ENCODE measurements at places on chromosomes 2 and 18.

- no peak for DNase-seq
Observed at GRCh38 chr18:34501553-34501952, 208.5 kb upstream of the DTNA start.

DNA sequence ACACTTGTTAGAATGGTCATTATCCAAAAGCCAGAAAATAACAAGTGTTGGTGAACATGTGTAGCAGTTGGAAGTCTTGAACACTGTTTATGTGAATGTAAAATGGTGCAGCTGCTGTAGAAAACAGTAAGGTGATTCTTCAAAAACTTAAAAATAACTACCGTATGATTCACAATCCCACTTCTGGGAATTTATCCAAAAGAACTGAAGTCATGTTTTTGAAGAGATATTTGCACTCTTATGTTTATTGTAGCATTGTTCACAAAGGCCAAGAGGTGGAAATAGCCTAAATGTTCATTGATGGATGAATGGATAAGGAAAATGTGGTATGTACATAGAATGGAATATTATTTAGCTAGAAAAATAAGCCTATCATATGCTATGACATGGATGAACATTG lies 6.3 kb upstream of the SPP2 start:
- no peak for DNase-seq

DNA sequence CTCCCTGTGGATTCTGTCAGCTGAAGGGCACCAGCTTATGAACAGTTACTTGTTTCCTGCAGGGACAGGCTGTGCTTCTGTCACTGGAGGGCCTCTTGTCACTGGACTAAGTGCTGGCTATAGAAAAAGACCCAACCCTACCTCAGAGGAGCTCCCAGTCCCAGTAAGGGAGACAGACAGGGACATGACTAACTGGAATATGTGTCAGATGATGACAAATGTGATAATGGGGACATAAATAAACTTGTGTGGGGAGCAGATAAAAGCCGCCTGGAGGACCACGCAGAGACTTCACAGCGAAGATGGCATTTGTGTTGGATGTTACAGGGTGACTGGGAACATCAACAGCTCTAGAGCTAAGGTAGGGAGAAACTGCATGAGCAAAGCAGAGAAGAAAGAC lies 95.0 kb downstream of the MAPRE2 start:
- no peak for DNase-seq

- peak; percentile 86 for DNase-seq
Observed at GRCh38 chr2:176128982-176129796, at the start of gene HOXD8. HOXD8 (plus strand) TSS chr2:176129705; CDS start chr2:176130367, 662 bp downstream.

- DNase-seq: no peak
Observed at GRCh38 chr2:28895189-28895893, 874 bp downstream of the WDR43 start.

DNA sequence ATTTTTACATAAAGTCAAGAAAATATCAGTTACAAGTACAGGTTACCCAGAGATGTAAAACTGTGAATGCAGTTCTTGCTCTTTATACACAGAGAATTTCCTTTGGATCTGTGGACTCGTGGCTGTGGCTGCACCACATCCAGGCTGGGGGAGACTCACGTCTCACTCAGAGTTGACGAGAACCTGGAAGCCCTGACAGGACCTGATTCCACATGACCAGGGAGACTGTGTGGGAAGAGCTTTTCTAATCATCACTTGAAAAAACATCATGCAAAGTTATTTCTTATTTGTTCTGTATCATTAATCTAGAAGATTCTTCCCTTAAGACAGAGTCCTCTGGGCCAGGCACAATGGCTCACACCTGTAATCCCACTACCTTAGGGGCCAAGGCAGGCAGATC lies 1159.0 kb downstream of the RPIA start:
- DNase-seq: no peak

- no peak for DNase-seq
Observed at GRCh38 chr2:170084820-170085491, 93.0 kb upstream of the MYO3B start.

- no peak for DNase-seq
Observed at GRCh38 chr18:31134988-31135529, 27.6 kb downstream of the DSC1 start.

GRCh38 chr2:182186132-182186735 lies 200.6 kb downstream of the PPP1R1C start:
- peak; percentile 16 for DNase-seq

- no peak for DNase-seq
Observed at GRCh38 chr18:6370886-6371635, 43.6 kb downstream of the L3MBTL4 start.

DNA sequence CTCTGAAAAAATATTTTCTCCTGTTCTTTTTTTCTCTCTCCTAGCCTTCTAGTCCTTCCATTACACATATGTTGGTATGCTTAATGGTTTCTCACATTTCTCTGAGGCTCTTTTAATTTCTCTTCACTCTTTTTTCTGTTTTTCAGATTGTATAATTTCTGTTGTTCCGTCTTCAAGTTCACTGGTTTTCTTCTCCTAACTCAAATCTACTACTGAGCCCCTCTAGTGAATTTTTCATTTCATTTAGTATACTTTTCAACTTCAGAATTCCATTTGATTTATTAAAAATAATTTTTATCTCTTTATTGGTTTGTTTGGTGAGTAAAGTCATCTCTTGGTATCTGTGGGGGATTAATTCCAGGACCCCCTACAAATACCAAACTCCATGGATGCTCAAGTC lies 19.8 kb downstream of the C2orf49 start:
- DNase-seq: no peak

- no peak for DNase-seq
Observed at GRCh38 chr2:41378420-41378819, 669.4 kb upstream of the PKDCC start.

- no peak for DNase-seq
Observed at GRCh38 chr18:2978661-2979106, 34.3 kb downstream of the LPIN2 start.

GRCh38 chr18:63879709-63880108 lies 7.8 kb upstream of the SERPINB2 start:
- no peak for DNase-seq

DNA sequence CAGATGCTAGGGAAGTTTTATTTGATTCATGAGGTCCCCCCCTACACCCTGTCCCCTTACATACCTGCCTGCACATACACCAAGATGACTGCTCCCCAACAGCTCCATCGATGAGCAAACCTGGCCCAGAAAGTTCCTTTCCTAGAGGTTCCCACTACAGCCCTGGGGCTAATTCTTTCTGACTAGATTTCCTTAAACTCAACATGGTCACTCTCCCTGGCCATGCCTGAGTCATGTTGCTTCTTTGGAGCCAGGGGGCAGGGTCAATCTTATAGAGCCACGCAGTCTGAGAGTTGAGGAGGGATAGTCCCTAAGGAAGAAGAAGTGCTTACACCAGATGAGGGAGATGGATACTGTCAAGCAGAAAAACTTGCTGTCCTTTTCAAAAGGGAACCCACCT lies 67.7 kb upstream of the GLI2 start:
- no peak for DNase-seq

DNA sequence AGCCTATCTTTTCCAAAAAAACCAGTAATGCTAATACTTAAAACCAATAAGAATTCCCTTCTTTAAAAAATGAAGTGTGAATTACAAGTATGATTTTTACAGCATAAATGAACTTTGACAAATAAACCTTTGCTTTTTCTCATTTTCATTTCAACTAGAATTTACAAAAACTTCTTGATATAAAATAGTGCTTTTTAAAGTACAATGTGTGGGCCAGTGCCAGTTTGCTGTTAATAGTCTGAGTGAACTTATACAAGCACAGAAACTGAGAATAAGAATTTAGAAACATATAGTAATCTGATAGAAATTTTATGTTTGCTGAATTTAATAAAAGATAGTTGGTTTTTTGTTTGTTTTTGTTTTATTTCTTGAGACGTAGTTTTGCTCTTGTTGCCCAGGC lies 43.7 kb upstream of the CHRNA1 start:
- DNase-seq: no peak

- DNase-seq: no peak
Observed at GRCh38 chr2:46051085-46051484, 246.1 kb upstream of the EPAS1 start.

- DNase-seq: no peak
Observed at GRCh38 chr18:46877329-46877987, 39.8 kb downstream of the PIAS2 start.

GRCh38 chr18:56851774-56852173 lies 200.6 kb downstream of the WDR7 start:
- no peak for DNase-seq

- no peak for DNase-seq
Observed at GRCh38 chr2:149023091-149023490, 15.4 kb upstream of the LYPD6B start.

GRCh38 chr2:172639823-172640222 lies 83.9 kb downstream of the PDK1 start:
- no peak for DNase-seq

GRCh38 chr18:21593540-21594257 lies 6.8 kb downstream of the ESCO1 start:
- DNase-seq: no peak

DNA sequence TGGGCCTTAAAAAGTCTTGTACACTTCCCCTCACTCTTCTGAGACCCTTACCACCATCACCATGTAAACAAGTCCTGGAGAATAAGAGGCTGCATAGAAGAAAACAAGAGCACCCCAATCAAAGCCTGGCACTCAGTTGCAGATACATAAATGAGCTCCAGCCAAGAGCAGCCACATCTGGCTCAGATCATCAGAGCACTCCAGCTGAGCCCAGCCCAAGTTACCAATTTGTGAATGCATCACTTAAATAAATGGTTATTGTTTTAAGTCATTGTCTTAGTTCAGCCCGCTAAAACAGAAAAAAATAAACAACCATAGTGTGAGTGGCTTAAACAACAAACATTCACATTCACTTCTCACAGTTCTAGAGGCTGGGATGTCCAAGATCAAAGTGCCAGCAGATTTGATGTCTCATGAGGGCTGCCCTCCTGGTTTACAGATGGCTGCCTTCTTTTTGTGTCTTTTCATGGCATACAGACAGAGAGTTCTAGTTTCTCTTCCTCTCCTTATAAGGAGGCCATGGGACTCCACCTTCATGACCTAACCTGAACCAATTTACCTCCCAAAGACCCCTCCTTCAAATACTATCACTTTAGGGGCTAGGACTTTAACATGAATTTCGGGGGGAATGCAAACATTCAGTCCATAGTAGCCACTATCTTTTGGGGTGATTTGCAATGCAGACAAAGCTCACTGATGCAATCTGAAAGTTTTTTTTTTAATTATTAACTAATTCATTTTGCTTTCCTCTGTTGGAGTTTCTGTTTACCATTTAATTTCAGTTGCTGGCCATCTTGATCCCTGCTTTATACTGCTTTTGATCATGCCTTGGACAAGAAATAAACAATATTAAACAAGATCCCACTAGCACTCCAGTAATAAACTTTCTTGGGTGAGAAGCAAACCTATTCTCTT lies 187.5 kb upstream of the ACVR2A start:
- no peak for DNase-seq

DNA sequence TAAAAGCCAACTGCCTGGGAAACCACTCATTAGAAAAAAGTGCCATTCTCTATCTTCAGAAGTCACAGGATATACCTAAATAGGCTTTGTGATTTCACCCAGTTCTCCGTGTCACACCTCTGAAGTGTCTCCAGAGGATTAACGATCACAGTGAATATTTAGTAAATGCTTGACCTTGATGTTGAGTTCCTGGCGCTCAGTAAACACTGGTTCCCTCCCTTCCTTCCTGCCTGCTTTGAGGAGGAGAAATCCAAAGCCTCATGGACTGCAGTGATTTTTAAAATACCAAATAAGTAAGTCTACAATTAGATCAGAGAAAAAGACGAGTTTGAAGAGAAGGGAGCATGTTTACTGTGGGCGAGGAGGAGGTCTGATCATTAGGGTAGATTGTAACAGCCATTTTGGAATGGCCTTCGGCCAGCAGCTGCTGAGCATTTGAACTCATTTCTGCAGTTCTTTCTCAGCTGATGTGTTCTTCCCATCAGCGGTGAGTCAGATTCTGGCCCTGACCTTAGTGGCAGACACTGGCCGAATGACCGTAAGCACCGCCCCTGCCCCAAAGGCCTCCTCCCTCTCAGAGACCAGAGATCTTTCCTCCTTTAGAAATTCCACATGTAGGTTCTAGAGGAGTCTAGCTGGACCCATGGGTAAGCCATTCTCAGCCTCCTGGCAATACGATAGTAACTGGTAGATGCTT lies 62.1 kb upstream of the SLC16A14 start:
- no peak for DNase-seq

GRCh38 chr2:78928502-78928901 lies 97.0 kb upstream of the REG3G start:
- DNase-seq: no peak

GRCh38 chr2:56170504-56170903 lies 13.3 kb upstream of the CCDC85A start:
- DNase-seq: no peak

DNA sequence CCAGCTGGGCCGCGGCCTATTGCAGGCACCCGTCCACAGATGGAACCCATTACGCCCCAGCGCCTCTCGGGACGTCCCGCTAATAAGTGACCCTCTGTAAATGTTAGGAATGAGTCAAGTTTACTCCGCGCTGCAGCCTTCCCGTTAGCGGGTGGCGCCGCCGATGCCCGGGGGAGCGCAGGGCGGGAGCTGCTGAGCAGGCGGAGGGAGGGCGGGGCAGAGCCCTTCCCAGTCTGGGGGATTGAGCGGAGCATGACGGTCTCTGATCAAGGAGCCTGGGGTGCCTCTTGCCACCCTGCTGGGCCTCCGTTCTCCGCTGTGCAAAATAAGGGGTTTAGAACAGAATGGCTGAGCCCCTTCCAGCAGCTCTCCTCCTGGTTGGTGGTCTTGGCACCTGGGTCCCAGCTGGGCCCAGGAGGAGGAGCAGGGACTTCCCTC lies 10.5 kb downstream of the CROCC2 start:
- peak; percentile 7 for DNase-seq

- DNase-seq: no peak
Observed at GRCh38 chr2:217875138-217875537, 127.7 kb downstream of the TNS1 start.

DNA sequence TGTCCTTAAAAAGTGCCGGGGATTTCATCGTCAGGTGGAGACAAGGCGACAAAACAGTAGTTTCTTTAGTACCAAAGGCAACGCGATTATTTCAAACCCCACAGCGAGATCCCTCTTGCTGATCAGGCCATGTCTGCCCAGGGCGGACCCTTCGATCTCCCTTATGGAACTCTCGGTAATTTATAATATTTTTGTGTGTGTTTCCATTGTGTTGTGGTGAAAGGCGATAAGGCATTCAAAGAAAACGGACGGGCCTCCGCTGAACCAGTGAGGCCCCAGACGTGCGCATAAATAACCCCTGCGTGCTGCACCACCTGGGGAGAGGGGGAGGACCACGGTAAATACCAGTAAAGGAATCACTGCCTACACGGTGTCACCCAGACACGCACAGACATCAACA lies 1.4 kb upstream of the GAD1 start:
- DNase-seq: no peak

GRCh38 chr18:39487932-39488331 lies 1922.3 kb upstream of the CELF4 start:
- DNase-seq: peak; percentile 85

GRCh38 chr2:234286956-234287355 lies 209.9 kb downstream of the ARL4C start:
- no peak for DNase-seq

- DNase-seq: no peak
Observed at GRCh38 chr2:126963390-126963789, 64.7 kb downstream of the TEX51 start.

GRCh38 chr2:25042321-25043240 lies 705 bp downstream of the EFR3B start:
- DNase-seq: peak; percentile 23

GRCh38 chr18:62523631-62524439 lies 1.0 kb downstream of the ZCCHC2 start:
- DNase-seq: peak; percentile 30

Data from NCI-H526 treated with DMSO at 0.1 percent for 48 hours (cell line).